DMS79 treated with DMSO at 0.1 percent for 48 hours (cell line): ENCODE measurements at places on chromosomes 7 and 10.

- no peak for DNase-seq
Measured at GRCh38 chr7:99779949-99780348, 4.0 kb downstream of the CYP3A4 start.

DNA sequence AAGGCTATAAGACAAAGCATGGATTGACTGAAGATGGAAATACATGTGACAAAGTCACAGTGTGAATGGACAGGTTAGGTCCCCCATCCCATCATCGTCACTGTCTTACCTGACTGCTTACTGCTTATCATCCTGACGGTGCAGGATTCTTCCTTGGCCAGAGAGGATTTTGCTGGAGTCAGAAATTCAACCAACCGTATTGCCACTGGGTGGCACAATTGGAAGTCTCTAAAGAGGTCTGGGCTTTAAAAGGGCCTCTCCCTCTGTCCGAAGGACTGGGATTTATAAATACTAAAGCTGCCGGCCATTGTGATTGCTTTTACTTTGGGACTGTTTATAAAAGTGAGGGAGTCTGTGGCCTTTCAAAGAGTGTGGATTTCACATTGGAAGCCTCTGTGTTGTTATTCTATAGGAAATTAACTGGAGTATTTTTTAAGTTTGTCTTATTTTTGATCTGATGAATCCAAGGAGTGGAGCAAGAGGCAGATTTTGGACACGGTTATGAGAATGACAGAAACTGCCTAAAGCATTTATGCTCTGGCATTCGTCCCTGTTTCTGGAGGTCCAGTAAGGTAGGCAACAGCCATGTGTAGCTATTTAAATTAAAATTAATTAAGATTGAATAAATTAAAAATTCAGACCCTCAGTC lies 113.3 kb upstream of the CREB5 start:
- DNase-seq = no peak

DNA sequence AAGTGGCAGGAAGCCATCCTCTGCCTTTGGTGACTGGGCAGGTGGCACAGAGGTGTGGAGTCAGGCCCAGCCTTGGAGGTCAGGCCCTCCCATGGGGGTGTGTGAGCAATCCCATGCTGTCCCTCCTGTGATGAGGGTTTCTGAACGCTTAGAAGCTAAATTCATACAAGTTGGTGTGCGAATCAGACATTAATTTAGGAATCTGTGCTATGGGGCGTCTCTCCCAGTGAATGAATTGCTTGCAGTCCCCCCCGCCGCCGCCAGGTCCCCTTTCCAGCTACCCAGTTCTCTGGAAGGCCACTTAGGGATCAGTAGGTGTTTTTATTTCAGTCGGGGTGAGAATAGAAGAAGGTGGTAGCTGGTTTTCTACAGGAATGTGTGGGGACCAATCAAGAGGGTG lies 37.5 kb downstream of the LRRC18 start:
- no peak for DNase-seq

GRCh38 chr7:110718503-110719205 lies 372.3 kb upstream of the LRRN3 start:
- no peak for DNase-seq

DNA sequence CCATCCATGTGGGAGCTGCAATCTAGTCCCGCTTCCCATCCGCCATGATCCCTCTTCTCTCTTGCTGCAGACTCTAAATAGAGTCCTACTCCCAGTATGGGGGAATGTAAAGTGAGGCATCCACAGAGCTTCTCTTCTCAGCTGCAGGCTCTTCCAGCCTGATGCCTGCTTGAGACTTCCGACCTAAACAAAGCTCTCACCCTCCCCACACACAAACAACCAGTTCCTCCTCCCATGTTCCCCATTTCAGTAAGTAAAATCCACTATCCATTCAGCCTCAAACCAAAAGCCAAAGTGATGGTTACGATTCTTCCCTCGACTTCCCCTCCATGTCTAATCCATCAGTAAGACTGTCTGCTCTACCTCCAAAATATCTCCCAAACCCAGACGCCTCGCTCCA lies 108.2 kb upstream of the NFE2L3 start:
- DNase-seq = no peak

DNA sequence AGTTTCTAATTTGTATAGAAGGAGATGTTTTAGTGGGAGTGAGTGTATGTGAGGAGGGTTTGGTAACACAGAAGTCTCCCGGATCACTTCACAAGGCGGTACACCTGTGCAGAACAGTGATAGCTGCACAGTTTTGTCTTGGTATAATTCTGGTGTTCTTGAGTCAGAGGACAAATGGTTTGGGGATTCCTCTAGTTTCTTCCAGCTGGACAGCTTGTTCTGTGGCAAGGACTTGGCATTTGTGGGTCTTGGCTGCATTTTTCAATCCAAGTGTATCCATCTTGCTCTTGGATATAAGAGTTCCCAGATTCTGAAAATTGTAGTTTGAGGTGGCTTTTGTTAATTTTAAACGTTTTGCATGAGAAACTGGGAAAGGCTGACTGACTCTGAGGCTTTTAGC lies 135.7 kb downstream of the AHR start:
- DNase-seq = no peak
